ENCODE measurements at places on chromosomes 2 and 18.
A peak's percentile ranks its signal among the peaks of the same experiment; 100 is the strongest.

- no peak for DNase-seq
Measured at GRCh38 chr2:29520001-29520400, 401.4 kb downstream of the ALK start.

DNA sequence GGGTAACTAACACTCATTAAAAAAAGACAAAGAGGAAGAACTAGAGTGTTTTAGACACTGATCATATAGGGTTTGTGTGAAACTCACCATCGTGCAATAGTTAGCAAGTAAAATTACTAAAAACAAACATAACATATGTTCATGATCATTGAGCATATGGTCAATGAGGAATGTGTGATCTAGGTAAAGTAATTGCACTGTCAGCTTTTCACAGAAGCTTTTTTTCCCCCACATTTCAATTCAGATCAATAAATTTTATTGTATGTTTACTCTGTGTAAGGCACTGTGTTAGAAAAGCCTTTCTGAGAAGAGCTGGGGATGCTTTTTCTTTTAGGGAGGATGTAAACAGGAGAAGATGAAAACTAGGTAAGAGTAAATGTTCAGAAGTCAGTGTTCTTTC lies 348.2 kb downstream of the LRP1B start:
- no peak for DNase-seq

- no peak for DNase-seq
Measured at GRCh38 chr2:232263295-232263694, 115.3 kb upstream of the ALPP start.

DNA sequence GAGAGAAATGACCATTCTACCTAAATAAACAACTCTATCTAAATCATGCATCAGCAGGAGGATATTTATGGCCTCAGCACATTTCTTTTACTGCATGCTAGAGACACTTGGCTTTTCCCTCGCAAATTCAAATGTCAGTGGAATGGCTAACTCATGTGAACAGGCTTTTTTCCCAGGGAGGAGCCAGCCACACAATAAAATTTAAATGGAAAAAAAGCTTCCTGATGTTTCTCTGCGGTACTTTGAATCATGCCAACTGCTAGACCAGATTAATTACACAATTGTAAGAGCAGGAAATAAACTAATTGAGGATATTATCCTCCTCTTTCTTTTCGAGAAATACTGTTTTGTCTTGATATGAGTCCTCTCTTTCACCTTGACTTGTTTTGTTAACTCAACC lies 676.3 kb downstream of the IRS1 start:
- DNase-seq: no peak

DNA sequence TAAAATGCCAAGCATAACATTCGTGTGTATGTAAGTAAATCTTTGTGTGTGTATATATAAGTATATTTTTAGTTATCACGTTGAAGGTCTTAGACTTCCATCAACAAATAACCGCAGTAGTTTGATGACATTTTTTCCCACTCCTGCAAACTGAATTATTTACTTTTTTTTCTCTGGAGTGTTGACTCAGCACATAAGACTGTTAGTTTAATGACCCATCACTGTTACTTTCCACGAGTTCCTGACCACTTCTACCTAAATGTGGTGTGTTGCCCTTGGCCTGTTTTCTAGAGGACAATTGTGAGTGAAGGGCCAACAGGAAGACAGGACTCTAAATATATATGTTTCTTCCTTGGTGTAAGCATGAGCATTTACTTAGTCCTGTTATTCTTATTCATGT lies 71.3 kb upstream of the TXNDC2 start:
- DNase-seq: no peak

GRCh38 chr2:37766106-37766505 lies 94.7 kb upstream of the CDC42EP3 start:
- DNase-seq: no peak

- no peak for DNase-seq
Measured at GRCh38 chr2:154694881-154695280, 3.6 kb upstream of the KCNJ3 start.

GRCh38 chr2:101985101-101985792 lies 6.5 kb upstream of the IL1R2 start:
- no peak for DNase-seq

GRCh38 chr2:234240917-234241316 lies 190.4 kb downstream of the SPP2 start:
- DNase-seq: no peak

DNA sequence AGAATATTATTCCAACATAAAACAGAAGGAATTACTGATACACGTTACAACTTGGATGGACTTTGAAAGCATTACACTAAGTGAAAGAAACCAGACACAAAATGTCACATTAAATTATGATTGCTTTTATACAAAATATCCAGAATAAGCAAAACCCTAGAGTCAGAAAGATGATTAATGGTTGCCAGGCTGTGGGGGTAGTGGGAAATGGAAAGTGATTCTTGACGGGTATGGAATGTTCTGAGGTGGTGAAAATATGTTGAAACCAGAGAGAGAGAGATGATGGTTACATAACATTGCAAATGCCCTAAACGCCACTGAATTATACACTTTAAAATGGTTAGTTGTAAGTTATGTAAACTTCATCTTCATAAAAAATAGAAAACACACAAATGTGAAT lies 1057.2 kb upstream of the TMEFF2 start:
- DNase-seq: no peak

- DNase-seq: no peak
Measured at GRCh38 chr2:73703675-73704074, 33.5 kb downstream of the TPRKB start.

GRCh38 chr18:75472906-75473305 lies 45.4 kb upstream of the SMIM21 start:
- DNase-seq: no peak

GRCh38 chr18:75185460-75185859 lies 23.5 kb downstream of the PTGR3 start:
- DNase-seq: no peak

DNA sequence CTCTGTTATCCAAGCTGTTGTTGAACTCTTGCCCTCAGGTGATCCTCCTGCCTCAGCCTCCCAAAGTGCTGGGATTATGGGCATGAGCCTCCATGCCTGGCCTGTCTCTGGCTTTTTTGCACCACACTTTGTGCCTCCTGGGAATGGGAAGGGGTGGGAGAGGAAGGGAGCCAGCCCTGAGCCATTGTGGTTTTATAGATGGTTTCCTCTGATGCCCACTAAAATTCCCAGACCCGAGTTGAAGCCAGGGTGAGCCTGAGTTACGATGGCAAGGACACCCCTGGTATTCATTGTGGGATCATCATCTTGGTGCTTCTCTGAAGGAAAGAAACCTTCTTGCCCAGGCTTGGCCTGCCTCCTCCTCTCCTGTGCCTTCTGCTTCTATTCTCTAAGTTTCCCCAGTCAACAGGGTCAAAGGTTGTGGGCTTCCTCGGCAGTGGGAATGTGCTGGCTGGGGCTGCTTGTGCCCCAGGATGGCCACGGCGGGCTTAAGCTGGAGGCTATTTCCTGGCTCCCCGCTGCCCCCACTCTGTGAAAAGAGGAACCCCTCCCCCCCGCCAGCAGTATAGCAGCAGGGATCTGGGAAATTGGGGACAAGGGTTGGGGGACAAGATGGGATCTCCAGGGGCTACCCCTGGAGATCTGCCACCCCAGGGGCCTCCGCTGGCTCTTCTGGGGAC lies 106.2 kb downstream of the STPG4 start:
- DNase-seq: no peak

GRCh38 chr2:45190481-45190942 lies 181.3 kb upstream of the SIX2 start:
- no peak for DNase-seq

DNA sequence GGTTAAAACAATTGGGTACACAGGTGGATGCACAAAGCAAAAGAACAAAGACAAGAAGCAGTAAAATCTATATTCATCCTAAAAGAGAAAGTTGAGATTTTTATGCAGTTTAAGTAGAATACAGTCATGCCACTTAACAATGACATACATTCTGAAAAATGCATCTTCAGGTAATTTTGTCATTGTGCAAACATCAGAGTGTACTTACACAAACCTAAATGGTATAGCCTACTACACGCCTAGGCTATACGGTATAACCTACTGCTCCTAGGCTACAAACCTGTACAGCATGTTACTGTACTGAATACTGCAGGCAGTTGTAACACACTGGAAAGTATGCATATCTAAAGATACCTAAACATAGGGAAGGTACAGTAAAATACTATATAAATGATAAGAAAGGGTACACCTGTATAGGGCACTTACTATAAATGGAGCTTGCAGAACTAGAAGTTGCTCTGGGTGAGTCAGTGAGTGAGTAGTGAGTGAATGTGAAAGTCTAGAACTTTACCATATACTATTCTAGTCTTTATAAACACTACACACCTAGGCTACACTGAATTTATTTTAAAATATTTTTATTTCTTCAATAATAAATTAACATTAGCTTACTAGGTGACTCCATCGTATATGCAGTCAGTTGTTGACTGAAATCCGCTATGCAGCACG lies 132.9 kb downstream of the BARD1 start:
- DNase-seq: no peak

DNA sequence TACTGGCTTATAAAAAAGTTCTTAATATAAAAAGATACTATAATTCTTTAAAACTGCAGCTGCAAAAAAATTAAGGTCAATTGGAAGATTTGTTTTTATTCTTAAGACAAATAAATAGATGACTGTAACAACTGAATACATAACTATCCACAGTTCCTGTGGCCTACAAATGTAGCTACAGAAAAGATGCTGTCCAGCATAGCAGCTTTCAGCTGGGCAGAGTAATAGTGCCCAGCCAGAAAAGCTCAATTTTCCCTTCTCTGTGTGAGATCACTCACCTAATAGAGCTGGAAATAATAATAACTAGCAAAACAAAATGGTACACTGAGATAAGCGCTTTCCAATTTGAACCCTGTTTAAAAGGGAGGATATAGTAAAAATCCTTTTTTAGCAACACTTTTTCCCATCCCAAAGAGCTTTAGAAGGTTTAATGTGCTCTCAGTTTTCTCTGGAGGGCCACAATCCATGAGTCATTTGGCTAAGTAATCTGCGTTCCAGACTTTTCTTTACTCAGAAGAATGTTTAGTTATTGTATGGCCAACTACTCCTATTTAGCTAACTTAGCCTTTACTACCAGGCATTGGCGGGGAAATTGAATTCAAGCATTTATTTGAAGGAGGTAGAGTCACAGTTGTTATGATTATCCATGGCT lies 158.1 kb upstream of the SLC39A10 start:
- no peak for DNase-seq

- DNase-seq: no peak
Measured at GRCh38 chr18:6009756-6010155, 114.4 kb upstream of the TMEM200C start.

DNA sequence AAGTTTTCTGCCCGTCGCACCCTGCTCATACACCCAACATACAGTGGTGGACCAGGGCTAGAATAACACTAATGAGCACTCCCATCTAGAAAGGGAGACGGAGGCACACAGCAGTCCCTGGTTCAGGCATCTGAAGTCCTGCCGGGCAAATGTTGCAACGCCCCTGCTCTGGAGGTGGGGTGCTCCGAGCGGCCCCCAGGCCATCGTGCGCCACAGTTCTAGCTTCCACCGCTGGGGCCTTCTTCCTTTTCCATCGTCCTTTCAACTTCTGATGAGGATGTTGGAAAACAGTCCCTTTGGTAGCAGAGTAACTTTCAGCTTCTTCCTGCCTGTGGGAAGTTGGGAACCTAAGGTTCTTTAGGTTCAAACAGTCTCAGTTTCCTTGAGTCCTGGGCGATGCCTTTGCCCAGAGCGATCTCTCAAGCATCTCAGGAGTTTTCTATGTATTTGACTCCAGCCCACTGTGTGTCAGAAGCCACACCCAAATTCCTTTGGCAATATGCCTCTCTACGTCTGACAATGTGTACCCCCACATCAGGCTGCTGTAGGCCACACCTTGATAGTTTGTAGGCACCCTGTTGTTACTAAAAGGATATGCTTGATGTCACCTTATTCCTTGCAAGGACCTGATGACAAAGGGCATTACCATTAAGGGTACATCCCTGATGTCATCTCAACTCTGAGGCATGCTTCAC lies 258.8 kb downstream of the GLI2 start:
- DNase-seq: no peak

GRCh38 chr2:71154798-71155197 lies 24.4 kb downstream of the MPHOSPH10 start:
- peak; percentile 38 for DNase-seq

DNA sequence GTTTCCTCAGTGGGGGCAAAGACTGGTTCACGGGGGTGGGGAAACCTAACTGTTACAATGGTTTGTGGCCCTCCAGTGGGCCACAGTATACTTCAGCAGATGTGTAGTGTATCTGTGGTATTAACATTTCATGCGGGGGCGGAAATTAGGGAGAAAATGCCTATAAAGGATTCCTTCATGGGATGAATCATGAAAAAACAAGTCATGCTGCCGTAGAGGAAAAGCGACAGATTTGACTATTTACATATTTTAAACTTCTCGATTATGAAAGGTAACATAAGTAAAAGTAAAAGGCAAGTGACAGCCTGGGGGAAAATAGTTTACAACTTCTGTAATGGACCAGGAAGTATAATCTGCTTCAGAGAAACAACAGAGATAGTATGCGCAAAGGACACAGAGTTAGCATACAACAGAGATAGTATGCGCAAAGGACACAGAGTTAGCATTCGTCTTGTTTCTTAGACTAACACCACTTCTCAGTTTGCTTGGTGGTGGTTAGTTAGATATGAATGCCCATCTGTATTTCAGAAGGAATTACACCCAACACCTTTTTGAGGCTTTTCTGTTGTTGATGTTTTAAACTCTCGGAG lies 41.1 kb downstream of the MRPS9 start:
- DNase-seq: no peak

- peak; percentile 6 for DNase-seq
Measured at GRCh38 chr2:206688990-206689389, 29.2 kb downstream of the DYTN start.

- DNase-seq: no peak
Measured at GRCh38 chr18:79400591-79401381, 5.1 kb downstream of the NFATC1 start.

GRCh38 chr2:123514613-123515207 lies 510.4 kb upstream of the CNTNAP5 start:
- no peak for DNase-seq

DNA sequence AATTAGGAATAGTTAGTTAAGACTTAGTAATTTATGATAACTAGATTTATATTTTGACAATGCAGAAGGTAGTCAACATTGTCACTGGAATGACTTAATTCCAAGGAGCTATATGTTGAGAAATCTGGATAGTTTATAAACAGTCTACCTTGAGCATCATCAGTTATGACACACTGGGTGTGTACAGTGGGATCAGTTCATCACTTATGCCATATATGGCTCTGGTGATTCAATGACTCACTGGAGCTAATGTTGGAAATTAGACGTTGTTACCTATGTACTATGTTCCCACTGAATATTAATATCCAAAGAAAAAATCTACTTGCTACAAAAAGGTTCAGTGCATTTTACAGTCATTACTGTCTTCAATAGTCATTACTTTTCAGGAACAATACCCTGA lies 34.0 kb upstream of the ITPRID2 start:
- DNase-seq: no peak

- DNase-seq: no peak
Measured at GRCh38 chr2:214946949-214947348, 137.5 kb upstream of the BARD1 start.

- no peak for DNase-seq
Measured at GRCh38 chr2:239772721-239773120, 252.4 kb downstream of the NDUFA10 start.
